Natural killer cell treated with Interleukin-12 subunit alpha and Interleukin-12 subunit beta and Interleukin-15 and Interleukin-18, amount 100 ng/mL, for 72 hours (primary cell): ENCODE measurements at places on chromosomes 6 and 20. TPM values are rescaled to one million over a fixed set of nuclear protein-coding genes. Genes with fewer than 3 reads are reported as not detected.

DNA sequence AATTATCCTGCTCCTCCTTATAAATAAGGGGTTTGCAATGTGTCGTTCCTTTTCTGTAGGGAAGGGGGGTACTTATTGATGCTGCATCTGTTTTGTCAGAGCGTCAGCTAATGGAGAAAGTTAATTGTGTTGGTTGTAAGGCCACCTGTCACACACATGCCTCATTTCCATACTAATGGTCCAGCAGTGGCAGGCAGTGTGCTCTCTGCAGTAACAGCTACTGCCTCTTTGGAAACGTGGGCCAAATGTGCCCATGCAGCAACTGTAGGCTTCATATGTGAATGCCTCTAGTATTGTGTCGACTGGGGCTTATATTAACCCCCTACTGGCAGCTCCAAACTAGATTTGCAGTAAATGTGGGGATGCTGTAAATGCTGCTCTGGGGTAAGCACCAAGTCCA is 56.3 kb upstream of the OLIG3 start:
- no peak overlapping the region for H3K27ac ChIP-seq
- H3K36me3 ChIP-seq = no peaks in the 10 kb centered on the region
- no peaks in the 10 kb centered on the region for H3K4me1 ChIP-seq
- no peak for DNase-seq
- no peak overlapping the region for H3K4me3 ChIP-seq
- peaks cover 18% of the 10 kb centered on the region for H3K27me3 ChIP-seq

The MAS1 gene
- total RNA-seq = 0.02 TPM

The TRIM40 gene
- not detected for total RNA-seq

DNA sequence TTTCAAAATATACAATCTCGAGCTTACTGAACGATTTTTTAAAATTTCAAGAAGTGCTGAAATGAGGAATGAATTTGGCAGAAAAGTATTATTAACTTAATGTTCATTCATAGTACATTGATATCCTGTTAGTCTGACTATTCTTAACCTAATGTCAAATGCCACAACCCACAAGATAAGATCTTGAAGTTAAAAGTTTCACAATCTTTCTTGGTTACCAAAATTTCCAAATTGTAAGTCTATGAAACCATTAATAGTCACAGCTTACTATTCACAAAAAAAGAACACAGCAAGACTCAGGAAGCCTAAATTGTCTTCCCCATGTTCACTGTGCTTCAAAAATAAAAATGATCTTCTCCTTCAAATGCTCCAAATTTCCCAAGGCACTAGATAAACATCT is 71.3 kb downstream of the HACE1 start:
- no peak for DNase-seq
- H3K4me3 ChIP-seq = peak overlapping the region; percentile 44
- no peaks in the 10 kb centered on the region for H3K27me3 ChIP-seq
- H3K27ac ChIP-seq = peak overlapping the region; percentile 54

DNA sequence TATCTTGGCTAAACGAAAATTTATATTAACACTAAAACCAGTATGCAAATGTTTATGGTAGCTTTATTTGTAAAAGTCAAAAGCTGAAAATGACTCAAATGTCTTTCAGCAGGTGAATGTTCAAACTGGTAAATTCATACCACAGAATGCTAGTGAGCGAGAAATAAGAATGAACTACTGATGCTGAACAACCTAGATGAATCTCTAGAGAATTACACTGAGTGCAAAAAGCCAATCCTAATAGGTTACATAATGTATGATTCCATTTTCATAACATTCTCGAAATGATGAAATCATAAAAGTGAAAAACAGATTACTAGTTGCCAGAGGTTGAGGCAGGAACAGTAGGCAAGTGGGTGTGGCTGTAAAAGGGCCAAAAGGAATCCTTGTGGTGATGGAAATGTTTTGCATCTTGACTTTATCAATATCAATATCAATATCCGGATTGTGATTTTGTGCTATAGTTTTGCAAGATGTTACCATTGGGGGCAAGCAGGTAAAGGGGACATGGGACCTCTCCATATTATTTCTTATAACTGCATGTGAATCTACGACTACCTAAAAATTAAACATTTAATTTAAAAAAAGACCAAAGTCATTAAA is 26.1 kb downstream of the ZNF311 start:
- no peak for DNase-seq
- H3K27me3 ChIP-seq = peaks cover 35% of the 10 kb centered on the region
- H3K36me3 ChIP-seq = peaks cover 4% of the 10 kb centered on the region

The SLC32A1 gene
- total RNA-seq = not detected

DNA sequence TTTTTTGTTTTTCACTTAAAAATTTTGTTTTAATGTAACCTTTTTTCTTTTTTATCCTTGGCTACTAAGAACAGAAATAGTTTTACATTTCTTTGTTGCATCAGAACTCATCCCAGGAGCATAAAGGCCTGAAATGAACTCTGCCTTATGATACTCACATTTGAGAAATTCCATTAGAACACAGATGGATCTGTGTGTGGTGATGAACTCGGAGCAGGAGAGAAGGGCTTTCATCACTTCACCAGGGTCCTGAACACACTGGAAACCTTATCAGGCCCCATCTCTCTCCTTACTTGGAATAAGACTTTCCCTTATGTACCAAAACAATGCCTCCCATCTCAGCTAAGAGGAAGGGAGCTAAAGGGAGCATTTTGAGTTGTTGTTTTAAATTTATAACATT is 139.4 kb downstream of the PHF3 start:
- H3K4me3 ChIP-seq = no peak overlapping the region
- no peak overlapping the region for H3K27ac ChIP-seq
- DNase-seq = no peak
- no peaks in the 10 kb centered on the region for H3K36me3 ChIP-seq
- H3K4me1 ChIP-seq = no peaks in the 10 kb centered on the region

The MUC21 gene
- total RNA-seq = not detected

The HS3ST5 gene
- total RNA-seq = not detected

DNA sequence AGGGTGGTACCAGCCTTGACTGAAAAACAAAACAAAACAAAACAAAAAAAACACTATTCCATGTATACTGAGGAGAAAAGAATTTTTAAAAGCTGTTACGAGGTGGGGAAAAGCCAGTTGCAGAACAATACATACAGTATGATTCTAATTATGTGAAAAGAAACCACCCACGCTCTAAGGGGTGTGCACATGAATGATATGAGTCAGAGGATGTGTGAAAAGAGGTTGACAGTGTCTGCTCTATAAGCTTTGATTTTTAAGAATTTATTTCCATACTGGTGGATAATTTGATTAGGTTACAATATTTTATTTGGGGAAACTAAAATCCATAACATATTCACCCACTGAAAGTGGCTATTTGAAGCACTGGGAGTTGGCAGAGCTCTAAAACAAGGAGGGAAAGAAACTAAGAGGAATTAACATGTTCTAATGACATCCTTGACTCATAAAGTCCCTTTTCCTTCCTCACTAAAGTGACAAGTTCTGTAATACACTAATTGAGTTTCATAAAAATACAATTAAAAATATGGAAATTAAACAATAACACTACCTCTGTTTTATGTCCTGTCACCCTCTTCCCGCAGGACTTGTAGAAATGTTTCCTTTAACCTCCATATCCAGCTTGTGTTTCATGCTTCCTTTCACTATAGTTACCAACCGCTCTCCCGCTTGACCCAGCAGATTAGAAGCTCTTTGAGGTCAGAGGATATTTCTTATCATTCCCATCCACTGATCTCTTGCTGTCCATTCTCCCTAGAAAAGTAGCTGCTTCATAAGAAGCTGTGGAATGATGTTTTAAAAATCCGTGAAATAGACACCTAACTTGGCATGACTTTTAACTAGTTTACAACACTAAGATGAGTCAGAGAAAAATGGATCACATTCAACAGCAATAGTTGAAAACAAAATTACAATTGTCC is 118.6 kb upstream of the CCDC28A start:
- peak overlapping the region; percentile 39 for H3K4me3 ChIP-seq
- peaks cover 8% of the 10 kb centered on the region for H3K4me1 ChIP-seq
- peaks cover 17% of the 10 kb centered on the region for H3K27me3 ChIP-seq
- DNase-seq = no peak
- no peaks in the 10 kb centered on the region for H3K36me3 ChIP-seq

DNA sequence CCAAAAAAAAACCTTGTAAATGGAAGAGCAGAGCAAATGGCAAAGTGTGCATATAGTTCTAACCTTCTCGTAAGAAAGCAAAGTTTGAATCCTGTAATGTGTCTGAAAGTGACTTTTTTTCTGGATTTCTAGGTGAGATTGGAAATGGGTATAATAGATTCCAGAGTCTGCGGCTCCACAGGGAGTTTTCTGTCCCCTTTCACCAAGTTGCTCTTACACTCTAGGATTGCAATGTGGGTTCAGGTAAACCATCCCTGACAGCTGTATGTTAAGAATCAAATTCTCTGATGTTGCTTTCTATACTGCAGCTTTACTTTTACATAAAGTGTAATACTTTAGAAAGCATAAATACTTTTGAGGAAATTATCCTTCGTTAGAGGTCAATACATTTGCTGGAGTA is 260.1 kb downstream of the PRL start:
- no peak for DNase-seq
- H3K27me3 ChIP-seq = no peaks in the 10 kb centered on the region

DNA sequence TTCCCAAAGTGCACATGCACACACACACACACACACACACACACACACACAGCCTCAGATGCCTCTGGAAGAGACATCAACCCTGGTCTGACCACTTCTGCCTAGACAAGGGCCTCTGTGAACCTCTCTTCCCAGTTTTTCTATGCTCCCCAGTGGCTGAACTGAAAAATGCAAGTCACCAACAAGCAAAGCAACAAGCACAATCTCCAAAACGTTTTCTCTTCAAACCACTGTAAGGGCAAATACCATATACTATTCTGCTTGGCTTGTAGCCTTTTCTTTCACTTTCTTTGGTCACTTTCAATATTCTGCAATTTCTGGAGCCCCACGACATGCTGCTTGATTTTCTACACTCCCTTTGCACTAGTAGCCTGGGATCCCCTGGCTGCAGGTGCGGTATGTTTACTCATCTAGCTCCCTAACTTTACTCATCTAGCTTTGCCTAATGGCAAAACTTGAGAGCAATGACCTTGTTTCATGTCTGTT is 121.4 kb upstream of the DST start:
- H3K4me3 ChIP-seq = no peak overlapping the region
- no peaks in the 10 kb centered on the region for H3K36me3 ChIP-seq
- DNase-seq = no peak
- H3K27me3 ChIP-seq = no peaks in the 10 kb centered on the region
- H3K4me1 ChIP-seq = no peaks in the 10 kb centered on the region

DNA sequence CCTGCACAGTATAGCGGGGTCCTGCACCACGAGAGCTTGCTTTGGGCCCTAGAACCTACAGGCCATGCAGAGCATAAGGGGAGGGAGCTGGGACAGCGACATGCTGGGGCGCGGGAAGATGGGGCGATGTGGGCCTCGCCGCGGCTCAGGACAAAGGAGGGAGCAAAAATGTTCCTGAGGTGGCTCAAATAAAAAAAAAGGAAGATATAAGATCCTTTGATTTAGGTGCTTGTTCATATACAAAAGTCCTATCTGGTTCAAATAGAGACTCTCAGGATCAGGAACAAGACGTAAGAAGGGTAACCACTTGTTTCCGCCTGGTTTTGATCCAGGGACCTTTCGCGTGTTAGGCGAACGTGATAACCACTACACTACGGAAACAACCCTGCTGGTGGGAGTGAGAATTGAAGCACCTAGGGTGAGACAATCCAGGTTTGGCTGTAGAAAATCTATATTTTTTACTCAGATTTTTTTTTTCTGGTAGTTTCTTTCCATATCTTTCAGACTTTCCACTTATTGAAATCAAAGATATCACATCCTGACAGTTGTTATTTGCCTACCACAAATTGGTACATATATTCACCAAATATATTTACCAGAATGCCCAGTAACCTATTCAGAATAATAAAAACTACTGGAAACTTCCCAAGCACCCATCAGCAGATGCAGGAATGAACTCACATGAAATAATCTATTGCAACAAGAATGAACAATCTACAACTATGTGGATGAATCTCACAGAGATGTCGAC is 177.9 kb upstream of the ZNF184 start:
- no peaks in the 10 kb centered on the region for H3K36me3 ChIP-seq
- peaks cover 31% of the 10 kb centered on the region for H3K27me3 ChIP-seq
- no peak overlapping the region for H3K27ac ChIP-seq
- no peak overlapping the region for H3K4me3 ChIP-seq

- peak overlapping the region; percentile 74 for H3K4me3 ChIP-seq
- peaks cover 42% of the 10 kb centered on the region for H3K4me1 ChIP-seq
- peaks cover 4% of the 10 kb centered on the region for H3K27me3 ChIP-seq
- no peaks in the 10 kb centered on the region for H3K36me3 ChIP-seq
These were observed 27.3 kb downstream of the NQO2 start for GRCh38 chr6:3026791-3027626.

DNA sequence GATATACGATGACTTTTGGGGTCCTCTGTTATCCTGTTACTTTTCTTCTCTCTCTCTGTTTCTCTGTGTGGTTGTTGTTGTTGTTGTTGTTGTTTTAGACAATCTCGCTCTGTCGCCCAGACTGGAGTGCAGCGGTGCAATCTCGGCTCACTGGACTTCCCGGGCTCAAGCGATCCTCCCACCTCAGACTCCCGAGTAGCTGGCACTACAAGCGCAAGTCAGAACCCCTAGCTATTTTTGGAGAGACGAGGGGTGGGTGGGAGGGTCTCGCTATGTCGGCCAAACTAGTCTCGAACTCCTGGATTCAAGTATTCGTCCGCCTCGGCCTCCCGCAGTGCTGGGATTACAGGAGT is 19.1 kb upstream of the ABT1 start:
- H3K4me1 ChIP-seq = peaks cover 24% of the 10 kb centered on the region
- no peaks in the 10 kb centered on the region for H3K36me3 ChIP-seq
- DNase-seq = no peak
- peak overlapping the region; percentile 79 for H3K4me3 ChIP-seq
- H3K27ac ChIP-seq = no peak overlapping the region

The MCHR2 gene
- not detected for total RNA-seq

DNA sequence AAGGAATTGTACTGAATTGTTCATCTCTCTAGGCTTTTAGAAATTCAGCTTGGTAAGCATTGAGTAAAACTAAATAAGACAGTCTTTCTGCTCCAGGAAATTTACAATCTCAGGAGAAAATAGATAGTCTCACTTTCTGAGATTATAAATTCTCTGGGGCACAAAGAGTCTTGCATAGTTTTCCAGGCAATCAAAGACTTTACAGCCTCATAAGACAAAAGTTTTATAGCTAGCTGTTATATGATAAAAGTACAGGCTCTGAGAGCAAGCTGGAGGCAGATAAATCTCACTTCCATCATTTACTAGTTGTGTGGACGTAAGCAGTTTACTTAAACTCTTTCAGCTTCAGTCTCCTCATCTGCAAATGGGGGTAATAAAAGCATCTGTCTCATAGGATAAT is 11.4 kb downstream of the FRK start:
- no peak overlapping the region for H3K4me3 ChIP-seq
- no peaks in the 10 kb centered on the region for H3K36me3 ChIP-seq
- no peaks in the 10 kb centered on the region for H3K4me1 ChIP-seq
- H3K27me3 ChIP-seq = peaks cover 6% of the 10 kb centered on the region
- no peak overlapping the region for H3K27ac ChIP-seq

DNA sequence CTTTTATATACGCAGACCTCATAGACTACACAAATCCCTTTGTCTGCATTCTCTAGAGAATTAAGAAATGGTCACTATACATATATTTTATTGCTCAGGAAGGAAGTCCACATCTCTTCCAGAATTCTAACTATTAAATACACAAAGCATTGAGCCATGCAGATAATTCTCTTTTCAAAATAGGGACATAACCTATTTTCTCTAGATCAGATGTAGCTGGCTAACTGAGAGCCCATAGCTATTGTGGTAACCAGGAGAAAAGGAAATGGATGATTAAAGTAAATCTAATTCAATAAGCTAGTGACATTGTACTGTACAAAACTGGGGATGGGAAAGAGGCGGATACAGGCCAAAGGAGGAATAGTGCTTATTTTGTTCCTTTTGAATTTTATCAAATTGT is 137.2 kb downstream of the BACH2 start:
- no peak overlapping the region for H3K4me3 ChIP-seq
- peaks cover 2% of the 10 kb centered on the region for H3K27me3 ChIP-seq
- H3K4me1 ChIP-seq = peaks cover 5% of the 10 kb centered on the region
- no peaks in the 10 kb centered on the region for H3K36me3 ChIP-seq
- no peak for DNase-seq
